Activated naive CD4-positive, alpha-beta T cell treated with anti-CD3 and anti-CD28 coated beads for 36 hours (primary cell): ENCODE measurements at places on chromosomes 6 and 20.
A peak's percentile ranks its signal among the peaks of the same experiment; 100 is the strongest.

- peak; percentile 33 for DNase-seq
Observed at GRCh38 chr20:1423625-1424106, 30.8 kb upstream of the FKBP1A start.

DNA sequence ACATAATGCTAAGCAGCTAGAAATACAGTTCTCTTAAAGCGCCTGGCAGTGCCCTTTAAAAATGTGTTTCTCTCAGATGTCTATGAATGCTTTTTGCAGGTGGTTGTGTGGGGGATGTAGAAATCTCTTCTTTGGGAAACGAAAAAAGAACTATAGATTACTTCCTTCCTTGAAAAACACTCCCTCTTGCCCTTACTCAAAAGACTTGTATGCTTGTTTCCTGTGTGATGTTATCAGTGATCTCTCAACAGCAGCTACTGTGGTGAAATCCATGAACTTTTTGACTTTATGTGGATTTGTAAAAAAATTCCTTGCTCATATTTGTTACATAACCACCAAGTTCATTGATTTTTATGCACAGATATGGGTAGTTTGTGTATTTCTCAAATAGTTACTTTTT, 916.5 kb downstream of the QKI start:
- DNase-seq = no peak

GRCh38 chr6:157218371-157219198, 104.7 kb downstream of the TMEM242 start:
- DNase-seq = no peak

- no peak for DNase-seq
Observed at GRCh38 chr6:158161566-158162254, 6.4 kb downstream of the SERAC1 start.

DNA sequence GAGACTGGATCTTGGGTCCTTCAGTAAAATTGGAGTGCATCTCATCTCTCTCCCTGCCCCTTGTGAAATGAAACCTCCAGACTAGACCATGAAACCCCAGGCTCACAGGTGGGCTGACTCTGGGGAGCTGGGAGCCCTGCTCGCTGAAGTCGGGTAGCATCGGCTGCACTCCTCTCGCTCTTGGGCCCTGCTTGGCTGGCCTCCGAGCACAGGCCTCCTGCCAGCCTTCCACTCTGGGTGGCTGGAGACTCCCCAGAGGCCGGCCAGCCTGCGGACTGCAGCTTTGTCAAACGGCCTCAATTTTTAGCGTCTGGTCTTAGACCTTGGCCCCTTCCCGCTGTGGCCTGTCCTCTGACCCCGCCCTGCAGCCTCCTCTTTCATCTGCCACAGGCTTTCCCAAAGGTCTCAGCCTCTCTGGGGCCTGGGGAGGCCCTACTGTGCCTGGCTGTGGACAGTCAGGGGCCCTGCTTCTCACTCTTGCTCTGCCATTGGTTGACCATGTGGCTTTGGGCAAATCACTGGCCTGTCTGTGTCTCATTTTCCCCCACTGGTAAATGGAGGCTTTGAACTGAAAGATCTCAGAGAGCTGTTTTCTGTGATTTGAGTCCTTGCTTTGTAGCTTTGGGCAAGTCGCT, 45.1 kb downstream of the SRC start:
- DNase-seq = no peak

GRCh38 chr6:28357036-28357435, 7.3 kb downstream of the ZKSCAN3 start:
- DNase-seq = no peak

- DNase-seq = no peak
Observed at GRCh38 chr6:14092838-14093789, 24.5 kb upstream of the CD83 start.

DNA sequence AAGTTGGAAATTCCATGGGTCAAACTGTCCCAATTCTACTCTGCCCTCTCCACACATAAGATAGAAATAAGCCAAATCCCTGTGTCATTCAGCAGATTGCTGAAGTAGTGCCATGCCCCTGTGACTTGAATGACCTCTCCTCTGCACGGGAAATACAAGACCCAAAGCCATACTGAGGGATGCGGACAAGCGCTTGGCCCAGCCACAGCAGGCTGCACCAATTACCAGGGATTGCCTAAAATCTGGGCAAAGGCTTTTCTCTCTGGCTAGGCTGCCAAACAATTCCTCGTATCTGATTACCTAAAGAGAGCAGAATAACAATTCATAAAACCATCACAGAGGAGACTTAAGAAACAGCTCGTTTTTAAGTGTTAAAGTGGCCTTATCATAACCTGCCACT, 421.8 kb upstream of the JARID2 start:
- DNase-seq = no peak

GRCh38 chr6:107642095-107642860, 152.4 kb downstream of the SOBP start:
- no peak for DNase-seq

DNA sequence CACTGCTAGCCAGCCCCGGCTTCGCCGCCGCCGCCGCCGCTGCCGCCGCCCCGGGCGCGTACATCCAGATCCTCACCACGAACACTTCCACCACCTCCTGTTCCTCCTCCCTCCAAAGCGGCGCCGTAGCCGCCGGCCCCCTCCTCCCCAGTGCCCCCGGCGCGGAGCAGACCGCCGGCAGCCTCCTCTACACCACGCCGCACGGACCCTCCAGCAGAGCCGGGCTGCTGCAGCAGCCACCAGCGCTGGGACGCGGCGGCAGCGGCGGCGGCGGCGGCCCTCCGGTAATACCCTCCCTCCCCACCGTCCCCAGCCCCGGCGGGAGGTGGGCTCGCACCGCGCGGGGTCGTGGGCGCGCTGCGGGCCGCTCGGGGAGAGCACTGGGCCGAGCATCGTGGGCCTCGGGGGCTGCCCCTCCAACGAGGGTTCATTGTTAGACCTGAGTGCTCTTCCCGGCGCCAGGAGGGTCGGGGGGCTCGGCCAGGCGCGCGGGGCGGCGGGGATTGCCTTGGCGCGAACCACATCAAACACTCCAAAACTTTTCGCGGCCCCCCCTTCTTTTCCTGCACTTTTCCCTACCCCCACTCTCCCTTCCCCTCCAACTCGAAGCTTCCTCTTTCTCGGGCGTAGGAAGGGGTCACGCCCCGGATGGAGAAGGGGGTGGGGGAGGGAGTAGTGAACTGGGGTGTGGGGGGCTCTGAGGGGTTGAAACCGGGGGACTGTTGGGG, 827 bp downstream of the E2F3 start:
- peak; percentile 44 for DNase-seq

- DNase-seq = no peak
Observed at GRCh38 chr6:43737272-43738081, 32.5 kb upstream of the VEGFA start.

DNA sequence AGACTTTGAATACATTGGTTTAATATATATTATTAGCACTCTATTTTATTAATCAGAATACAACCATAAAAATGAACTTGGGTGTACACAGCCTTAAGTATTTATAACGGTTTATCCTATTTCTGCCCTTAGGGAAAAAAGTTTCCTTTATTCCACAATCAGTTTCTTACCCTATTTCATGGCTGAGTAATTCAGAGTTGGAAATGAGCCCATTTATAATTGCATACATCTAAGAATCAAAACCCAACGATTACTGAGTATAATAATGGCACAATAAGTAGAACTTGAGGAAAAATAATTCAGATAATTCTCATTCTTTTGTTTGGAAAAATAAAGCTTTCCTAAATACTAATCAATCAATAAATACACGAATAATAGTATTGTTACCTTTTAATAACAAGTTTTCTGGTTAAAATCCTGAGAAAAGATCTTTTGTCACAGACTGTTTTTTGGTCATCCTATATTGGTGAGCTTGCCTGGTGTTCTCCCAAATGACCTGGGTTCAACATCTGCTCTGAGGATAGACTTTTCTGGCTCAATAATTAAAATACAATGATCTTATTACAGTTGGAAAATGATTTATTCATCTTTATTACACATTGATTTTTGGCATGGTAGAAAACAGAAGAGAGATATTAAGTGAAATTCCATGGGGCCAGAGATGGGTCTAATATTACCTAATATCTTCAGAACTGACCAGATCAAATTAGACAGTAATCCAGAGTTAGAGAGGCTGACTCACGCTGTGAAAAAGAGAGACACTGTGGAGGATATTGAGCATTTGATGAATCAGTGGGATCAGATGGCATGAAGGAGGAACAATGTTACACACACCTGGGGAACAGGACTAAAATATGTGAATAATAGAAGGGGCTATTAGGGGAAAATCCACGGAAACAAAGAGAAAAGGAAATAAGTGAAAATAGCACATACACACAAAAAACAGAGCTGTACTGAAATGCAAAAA, 162.1 kb upstream of the TBX18 start:
- DNase-seq = no peak

- no peak for DNase-seq
Observed at GRCh38 chr20:20078041-20078440, 25.7 kb downstream of the CFAP61 start.

DNA sequence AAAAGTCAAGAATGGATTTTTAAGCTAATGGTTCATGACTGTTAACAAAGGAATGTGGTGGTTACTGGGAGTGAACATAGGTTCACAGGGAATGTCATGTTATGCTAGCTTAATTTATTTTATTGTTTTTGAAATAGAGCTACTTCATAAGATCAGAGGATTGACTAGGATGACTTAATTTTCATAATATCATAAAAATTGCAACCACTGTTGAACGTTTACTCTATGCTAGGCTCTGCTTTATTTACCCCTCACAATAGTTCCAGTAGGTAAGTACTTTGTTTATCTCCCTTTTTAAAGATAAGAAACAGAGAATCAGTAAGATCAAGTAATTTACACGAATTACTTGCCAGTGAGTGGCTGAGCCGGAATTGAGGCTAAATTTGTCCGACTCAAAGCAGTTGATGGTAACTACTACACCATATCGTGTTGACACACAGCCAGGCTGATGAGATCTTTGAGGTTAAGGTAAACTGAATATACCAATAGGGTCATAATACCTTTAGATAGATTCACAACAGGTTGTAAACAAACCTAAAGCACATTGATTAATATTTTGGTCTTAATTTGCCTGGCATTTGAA, 194.6 kb upstream of the CITED2 start:
- no peak for DNase-seq

GRCh38 chr20:32976746-32977145, 27.5 kb downstream of the SUN5 start:
- peak; percentile 40 for DNase-seq

DNA sequence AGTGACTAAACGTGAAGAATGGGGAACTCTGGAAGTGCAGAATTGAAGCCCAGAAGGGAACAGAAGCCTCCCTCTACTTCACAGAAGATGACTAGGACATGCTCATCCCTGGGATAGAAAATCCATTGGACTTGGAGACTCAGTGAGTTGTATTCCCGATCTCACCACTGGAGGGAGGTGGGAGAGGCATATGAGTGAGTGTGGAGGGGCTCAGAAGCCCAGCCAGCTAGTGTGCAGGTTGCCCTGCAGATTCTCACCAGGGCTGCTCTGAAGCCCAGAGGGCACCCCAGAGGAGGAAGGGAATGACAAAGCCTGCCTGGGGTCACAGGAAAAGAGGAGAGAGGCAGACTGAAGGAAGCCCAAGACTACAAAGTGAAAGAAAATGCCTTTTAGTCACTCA, 42.1 kb upstream of the HLA-E start:
- DNase-seq = no peak

GRCh38 chr6:163956571-163957407, 542.3 kb downstream of the QKI start:
- DNase-seq = peak; percentile 72

DNA sequence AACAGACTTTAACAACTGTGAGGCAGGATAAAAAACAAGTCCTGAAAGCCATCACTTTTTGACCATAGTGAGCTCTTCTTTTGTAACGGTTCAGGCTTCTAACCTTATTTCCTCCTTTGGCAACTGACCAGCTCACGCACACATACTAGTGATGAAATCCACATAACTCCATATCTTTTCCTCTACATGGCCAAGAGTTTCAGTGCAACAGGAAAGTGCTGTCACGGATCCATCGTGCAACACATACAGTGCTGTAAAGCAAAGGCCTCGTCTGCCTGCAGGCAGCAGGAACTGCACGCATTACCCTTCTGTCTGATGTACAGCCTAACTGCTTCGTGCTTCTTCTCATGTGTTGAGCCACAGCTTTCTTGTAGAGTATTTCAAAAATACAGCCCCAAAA, 108.5 kb downstream of the EPM2A start:
- DNase-seq = no peak

DNA sequence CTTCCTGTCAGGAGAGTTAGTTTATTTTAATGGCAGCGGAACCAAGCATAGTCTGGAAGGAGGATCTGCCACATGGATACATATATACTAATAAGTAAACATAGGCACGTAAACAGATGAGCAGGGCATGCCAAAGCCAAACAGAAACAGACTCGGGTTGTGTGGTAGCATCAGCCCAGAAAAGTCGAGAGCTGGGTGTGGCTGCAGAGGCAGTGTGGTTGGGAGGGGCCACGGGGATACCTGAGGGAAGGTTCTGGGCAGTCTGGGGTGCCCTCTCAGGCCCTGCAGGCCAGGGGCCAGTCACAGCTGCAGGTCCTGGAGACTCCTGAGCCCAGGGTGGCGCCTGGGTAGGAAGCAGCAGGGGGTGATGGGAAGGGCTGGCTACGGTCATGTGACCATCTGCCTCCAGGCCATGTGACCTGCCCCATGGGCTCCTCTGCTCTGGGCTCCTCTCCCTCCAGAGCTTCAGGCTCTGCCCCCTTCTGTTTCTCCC, 42.8 kb upstream of the MRPS10 start:
- no peak for DNase-seq

DNA sequence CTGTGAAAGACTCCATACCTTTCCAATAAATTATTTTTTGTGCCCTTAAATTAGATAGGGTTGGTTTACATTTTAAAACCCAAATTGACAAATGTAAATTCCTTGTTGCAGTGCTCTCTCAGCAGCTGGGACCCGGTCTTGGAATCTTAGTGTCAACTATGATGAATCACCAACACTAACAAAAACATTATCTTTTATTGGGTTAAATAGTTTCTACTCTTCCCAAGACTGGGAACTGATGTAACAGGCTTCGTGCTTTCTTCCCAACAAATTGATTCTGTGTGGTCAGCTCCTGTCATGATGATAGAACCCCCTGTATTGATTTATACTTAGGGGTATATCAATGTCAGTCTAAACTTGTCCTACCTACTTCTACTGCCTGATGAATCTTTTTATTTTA, 23.2 kb upstream of the AHI1 start:
- no peak for DNase-seq

DNA sequence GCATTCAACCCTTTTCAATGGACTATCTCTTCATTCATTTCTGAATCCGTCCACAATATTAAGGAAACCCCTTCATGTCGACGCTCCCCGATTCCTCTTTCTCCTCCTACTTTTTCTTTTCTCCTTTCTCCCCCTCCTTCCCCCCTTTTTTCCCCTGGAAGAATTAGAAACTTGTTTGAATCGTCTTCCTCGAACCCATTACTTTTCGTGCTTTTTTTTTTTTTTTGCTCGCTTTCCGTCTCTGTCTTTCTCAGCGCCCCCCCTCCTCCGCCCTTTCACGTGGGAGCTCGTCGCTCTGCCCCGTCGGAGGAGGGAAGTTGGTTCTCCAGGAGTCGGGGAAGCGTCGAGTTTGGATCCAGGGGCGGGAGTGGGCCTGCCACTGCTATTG, 2.3 kb upstream of the NKX2-2 start:
- DNase-seq = no peak

GRCh38 chr6:14231501-14232280, 114.1 kb downstream of the CD83 start:
- peak; percentile 41 for DNase-seq
